Left hindlimb (tissue), 1 donor: ENCODE measurements at places on chromosomes 5 and 9.

GRCh38 chr5:126868338-126869004, 91.5 kb downstream of the LMNB1 start:
- no peak for DNase-seq

- no peak for DNase-seq
These were observed 108.2 kb upstream of the IFNE start for GRCh38 chr9:21590058-21590996.

- no peak for DNase-seq
These were observed 29.6 kb upstream of the BOD1 start for GRCh38 chr5:173645890-173646574.

GRCh38 chr5:32505756-32506155, 61.2 kb upstream of the ZFR start:
- peak; percentile 48 for DNase-seq

- DNase-seq, result no peak
These were observed 138.1 kb downstream of the DIRAS2 start for GRCh38 chr9:90504486-90504885.

- no peak for DNase-seq
These were observed 3.5 kb downstream of the RUFY1 start for GRCh38 chr5:179553875-179554274.

GRCh38 chr9:7094052-7094451, 336.3 kb downstream of the KDM4C start:
- no peak for DNase-seq

DNA sequence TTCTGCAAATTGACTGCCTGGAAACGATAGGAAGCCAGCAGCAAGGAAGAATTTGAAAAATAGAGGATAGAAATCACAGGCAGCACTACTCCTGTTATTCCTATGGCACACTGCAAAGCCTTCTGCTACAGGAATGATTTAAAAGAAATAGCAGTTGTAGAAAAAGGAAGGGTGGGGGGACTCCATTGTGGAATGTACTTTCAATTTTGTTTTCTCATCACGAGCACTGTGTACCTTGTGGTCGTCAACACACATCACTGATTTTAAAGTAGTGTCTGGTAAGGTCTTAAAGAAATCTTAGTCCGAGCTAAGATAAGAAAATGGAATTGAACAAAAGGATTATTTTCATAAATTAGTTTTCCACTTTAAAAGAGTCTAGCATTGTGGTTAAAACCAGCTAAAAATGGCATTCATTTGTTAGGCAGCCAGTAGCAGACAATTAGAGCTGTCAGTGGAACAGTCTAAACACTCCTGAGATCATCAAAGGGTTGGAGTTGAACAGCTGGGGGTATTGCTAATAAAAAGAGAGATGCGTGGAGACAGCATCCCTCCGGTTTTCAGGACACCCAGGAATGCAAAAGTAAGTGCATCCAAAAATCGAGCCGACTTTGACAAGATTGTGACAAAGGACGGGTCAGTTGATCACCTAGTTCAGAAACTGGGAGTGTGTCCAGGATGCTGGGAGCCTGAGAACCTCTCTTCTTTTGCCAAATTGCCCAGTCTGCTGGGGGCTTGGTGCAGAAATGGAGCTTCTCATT, 97.8 kb upstream of the WWC1 start:
- DNase-seq, result no peak

- DNase-seq, result no peak
These were observed 3.2 kb upstream of the BAAT start for GRCh38 chr9:101387871-101388506.

- no peak for DNase-seq
These were observed 14.3 kb downstream of the GEMIN5 start for GRCh38 chr5:154923441-154924430.

GRCh38 chr5:43040287-43041098, at the start of gene ANXA2R:
TSS of gene ANXA2R (minus strand) at chr5:43040319. CDS start at chr5:43040046, 273 bp downstream.
- peak; percentile 88 for DNase-seq

DNA sequence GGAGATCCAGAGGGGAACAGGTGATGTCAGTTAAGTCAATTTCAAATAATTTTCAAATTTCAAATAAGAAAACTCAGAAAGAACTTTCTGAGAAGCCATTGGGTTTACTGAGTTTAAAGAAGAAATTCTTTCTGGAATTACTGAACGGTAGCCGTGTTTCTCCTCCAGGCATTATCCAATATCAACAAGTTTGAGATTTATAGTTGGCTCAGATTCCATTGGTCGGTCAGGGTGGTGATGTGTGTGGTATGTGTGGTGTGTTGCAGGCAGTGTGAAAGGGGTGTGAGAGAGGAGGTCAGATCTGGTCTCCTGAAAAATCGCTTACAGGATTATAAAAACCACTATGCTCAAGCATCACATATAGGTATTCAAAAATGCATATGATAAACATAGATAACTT, 60.1 kb downstream of the PDE4D start:
- no peak for DNase-seq

DNA sequence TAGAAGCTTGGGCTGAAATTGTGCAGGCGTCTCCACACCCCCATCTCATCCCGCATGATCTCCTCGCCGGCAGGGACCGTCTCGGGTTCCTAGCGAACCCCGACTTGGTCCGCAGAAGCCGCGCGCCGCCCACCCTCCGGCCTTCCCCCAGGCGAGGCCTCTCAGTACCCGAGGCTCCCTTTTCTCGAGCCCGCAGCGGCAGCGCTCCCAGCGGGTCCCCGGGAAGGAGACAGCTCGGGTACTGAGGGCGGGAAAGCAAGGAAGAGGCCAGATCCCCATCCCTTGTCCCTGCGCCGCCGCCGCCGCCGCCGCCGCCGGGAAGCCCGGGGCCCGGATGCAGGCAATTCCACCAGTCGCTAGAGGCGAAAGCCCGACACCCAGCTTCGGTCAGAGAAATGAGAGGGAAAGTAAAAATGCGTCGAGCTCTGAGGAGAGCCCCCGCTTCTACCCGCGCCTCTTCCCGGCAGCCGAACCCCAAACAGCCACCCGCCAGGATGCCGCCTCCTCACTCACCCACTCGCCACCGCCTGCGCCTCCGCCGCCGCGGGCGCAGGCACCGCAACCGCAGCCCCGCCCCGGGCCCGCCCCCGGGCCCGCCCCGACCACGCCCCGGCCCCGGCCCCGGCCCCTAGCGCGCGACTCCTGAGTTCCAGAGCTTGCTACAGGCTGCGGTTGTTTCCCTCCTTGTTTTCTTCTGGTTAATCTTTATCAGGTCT, at the start of gene C9orf72:
Gene C9orf72 (minus strand): TSS at position 564 of the 716 bp plus-strand sequence. CDS start 6,361 bp downstream, outside the sequence.
- peak; percentile 92 for DNase-seq

GRCh38 chr5:179343719-179344430, 1.4 kb downstream of the ADAMTS2 start:
- peak; percentile 74 for DNase-seq

DNA sequence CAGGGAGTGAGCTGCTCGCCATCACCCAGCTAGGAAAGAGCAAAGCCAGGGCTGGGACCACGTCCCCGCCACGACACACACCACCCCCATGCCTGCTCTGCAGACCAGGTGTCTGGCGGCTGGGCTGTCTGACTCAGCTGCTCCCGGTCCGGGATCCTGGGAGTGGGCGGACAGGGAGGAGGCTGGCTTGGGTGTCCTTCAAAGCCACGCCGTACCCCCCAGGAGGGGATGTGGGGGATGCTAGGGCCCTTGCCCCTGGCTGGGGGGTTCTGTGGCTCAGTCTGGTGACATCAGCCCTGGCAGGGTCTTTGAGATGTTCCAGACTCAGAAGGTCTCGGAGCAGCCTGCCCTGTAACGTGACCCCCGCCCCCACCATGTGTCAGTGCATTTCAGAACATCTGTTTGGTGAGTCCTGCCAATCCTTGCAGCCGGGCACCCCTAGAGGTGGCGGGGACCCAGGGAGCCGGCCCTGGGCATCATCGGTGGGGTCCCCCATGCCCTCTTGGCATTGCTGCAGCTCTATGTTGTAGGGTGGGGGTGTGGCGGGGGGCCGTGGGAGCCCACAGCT, 62.3 kb downstream of the HMCN2 start:
- DNase-seq, result peak; percentile 51

DNA sequence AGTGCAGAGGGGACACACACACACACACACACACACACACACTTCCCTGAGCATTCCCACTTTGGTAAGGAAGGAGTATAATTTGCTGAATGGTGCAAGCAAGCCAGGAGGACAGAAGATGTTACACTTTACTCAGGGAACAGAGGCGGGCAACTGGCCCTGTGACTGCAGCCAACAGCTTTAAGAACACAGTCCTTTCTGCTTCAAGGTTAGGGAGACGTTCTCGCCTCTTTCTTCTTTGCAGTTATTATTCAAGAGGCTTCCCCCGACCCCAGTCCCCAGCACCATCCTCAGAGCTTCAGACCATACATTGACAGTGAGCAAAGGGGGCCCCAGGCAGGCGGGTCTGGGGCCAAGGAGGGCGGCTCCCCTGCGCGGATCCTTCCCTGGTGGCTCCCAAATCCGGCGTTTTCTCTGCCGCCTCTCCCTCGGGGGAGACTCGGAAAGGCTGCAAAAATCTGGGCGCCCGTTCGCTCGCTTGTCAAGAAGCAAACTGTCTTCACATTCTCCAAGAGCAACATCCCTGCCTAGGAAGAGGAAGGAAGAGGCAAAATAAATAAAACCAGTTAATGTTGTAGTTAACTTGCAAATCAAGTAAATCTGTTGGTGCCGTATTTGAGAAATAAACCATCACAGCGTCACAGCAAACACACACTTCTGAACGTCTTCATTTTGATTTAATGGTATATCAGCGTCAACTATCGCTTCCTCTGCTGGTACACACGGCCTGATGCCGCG, 3.8 kb upstream of the LHX2 start:
- no peak for DNase-seq

DNA sequence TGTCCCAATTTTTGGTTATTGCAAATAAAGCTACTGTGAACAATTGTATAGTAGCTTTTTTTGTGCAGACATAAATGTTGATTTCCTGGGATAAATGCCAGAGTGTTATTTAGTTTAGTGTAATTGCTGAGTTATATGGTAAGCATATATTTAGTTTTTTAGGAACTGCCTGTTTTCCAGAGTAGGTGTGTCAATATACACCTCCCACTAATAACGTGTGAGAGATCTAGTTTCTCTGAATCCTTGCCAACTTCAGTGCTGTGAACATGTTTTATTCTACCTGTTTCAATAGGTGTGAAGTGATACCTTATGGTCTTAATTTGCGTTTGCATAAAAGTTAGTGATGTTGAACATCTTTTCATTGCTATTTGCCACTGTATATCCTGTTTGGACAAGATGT, 9.1 kb upstream of the OR2S2 start:
- DNase-seq, result no peak

- DNase-seq, result no peak
These were observed 34.9 kb upstream of the FST start for GRCh38 chr5:53445569-53445968.

GRCh38 chr5:156716591-156717380, 133.3 kb upstream of the PPP1R2B start:
- no peak for DNase-seq

DNA sequence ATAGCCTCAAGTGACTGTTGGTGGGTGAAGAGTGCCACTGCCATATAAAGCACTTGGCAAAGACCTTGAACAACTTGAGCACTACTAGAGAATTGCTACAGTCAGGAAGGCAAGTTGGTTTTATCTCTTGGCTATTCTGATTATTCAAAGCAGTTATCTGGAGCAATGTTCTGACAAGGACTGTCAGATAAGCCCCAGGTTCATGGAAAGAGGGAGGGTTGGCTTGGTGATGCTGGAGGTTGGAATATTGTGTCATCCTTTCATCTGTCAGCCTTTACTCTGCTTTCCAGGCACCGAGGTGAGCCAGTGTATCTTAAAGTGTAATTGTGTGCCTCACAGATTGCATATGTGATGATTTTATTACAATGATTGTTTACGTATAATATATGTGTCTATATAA, 548.4 kb upstream of the ZNF608 start:
- no peak for DNase-seq
